ENCODE measurements at places on chromosomes 6 and 20.

- no peak for DNase-seq
These were observed 473.9 kb upstream of the HS3ST5 start for GRCh38 chr6:114816678-114817077.

GRCh38 chr6:158047127-158047518 lies 65.5 kb downstream of the SYNJ2 start:
- DNase-seq: no peak

GRCh38 chr20:47552996-47553395 lies 51.3 kb downstream of the NCOA3 start:
- DNase-seq: no peak

DNA sequence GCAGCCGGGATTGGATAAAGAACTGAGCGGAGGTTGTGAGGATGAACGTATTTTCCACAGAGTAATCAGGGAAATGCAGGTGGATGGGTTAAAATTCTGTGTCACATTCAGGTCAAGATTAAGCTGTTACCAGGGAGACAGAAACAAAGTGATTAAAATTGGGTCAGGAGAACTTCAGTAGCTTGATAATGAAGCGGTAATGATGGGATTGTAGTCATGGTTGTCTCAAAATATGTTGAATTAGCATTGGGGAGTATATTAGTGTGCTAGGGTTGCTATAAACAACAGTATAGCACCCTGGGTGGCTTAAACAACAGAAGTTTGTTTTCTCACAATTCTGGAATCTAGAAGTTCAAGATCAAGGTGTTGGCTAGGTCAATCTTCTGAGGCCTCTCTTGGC lies 155.5 kb downstream of the GJA1 start:
- no peak for DNase-seq

GRCh38 chr6:120141601-120142000 lies 792.0 kb upstream of the MAN1A1 start:
- DNase-seq: no peak

GRCh38 chr20:33810259-33810658 lies 889 bp upstream of the CHMP4B start:
- no peak for DNase-seq

- peak; percentile 74 for DNase-seq
These were observed 35.1 kb downstream of the MAP3K5 start for GRCh38 chr6:136757150-136757549.

- peak; percentile 33 for DNase-seq
These were observed 294.7 kb downstream of the FOXC1 start for GRCh38 chr6:1904466-1904799.

- DNase-seq: no peak
These were observed 188.5 kb downstream of the TAF4 start for GRCh38 chr20:61876952-61877728.

- DNase-seq: no peak
These were observed 10.1 kb downstream of the TGM3 start for GRCh38 chr20:2305946-2306345.

DNA sequence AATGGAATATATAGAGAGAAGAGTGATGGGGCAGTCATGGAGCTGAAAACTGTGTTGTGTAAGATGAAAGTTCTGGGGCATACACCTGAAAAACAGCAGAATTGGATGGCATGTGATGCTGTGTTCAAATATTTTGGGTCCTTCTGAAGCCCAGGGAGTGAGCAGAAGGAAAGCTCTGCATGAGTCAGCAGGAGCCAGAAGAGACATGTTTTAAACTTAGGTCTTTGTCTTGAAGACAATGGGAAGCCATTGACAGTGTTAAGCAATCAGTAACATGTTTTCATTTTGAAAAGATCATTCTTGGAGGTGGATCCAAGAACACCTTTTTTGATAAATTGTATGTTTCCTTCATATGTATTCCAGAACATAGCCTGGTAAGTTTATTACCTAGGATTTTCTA lies 38.9 kb upstream of the MAFB start:
- no peak for DNase-seq

- no peak for DNase-seq
These were observed at the start of gene C6orf141 for GRCh38 chr6:49550492-49551077. TSS of gene C6orf141 (plus strand) at chr6:49550668. CDS start at chr6:49550793, 125 bp downstream.

GRCh38 chr20:61119794-61120410 lies 132.2 kb upstream of the CDH4 start:
- DNase-seq: no peak

- peak; percentile 78 for DNase-seq
These were observed 118.2 kb upstream of the RIPOR2 start for GRCh38 chr6:25053875-25054371.

- DNase-seq: no peak
These were observed 21.0 kb downstream of the ULBP1 start for GRCh38 chr6:149984773-149985172.

DNA sequence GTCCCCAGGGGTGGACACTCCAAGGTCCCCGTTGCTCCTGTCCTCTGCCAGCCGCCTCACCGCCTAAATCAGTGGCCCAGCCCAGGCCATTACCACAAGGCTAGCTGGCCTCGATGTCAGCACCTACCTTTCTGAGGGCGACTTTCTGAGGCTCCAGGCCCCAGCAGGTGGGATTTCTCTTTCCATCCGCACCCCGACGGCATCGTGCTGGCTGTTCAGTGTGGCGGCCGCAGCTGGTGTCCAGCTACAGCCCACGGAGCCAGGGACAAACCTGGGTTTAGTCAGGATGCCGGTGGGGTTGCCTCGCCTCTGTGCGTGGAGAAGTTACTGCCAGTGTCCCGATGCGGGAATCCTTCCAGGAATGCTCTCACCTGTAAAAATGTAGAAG lies 60.8 kb downstream of the ERMARD start:
- no peak for DNase-seq

GRCh38 chr6:30781743-30782424 lies 37.5 kb upstream of the IER3 start:
- DNase-seq: peak; percentile 99

All from iris pigment epithelial cell (primary cell).